ENCODE measurements at places on chromosomes 1 and 21.
A peak's percentile ranks its signal among the peaks of the same experiment; 100 is the strongest.

DNA sequence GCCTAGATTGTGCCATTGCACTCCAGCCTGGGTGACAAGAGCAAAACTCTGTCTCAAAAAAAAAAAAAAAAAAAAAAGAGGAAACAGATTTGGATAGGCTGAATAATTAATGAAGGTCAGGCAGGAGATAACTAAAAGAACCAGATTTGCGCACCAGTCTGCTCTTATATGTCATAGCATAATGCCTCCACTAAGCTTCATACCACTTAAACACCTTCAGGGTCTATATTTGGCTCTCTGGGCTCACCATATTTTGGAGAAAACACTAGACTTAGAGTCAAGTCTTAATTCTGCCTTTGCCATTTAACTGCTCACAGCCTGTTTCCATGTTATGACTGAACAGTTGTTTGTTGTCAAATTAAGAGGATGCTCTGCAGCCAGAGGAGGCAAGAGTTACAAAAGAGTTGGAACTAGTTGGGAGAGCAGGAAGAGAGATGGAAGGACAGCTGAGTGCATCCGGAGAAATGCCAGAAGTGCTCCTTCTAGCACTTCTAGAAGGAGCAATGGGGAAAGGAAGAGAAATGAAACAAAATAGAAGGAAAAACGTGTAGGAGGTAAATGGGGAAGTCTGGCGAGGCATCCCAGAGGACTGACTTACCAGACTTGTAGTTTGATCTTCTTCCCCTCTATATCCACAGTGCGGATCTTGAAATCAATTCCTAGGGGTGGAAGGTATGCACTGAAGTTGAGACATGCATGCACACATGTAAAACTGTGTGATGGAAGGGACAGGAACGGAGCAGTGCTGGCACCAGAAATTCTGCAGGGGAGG is 1.8 kb downstream of the RAB13 start:
- no peak for DNase-seq

- no peak for DNase-seq
Measured at GRCh38 chr1:39411526-39412478, 79.6 kb upstream of the BMP8A start.

GRCh38 chr1:85417017-85417416 is 47.9 kb downstream of the DDAH1 start:
- no peak for DNase-seq

- no peak for DNase-seq
Measured at GRCh38 chr1:226987179-226987536, 47.1 kb downstream of the COQ8A start.

- no peak for DNase-seq
Measured at GRCh38 chr1:89363196-89363595, 663 bp upstream of the GBP6 start.

GRCh38 chr1:235011064-235011598 is 117.5 kb downstream of the TOMM20 start:
- peak; percentile 38 for DNase-seq

- DNase-seq = no peak
Measured at GRCh38 chr1:240173836-240174235, 82.2 kb downstream of the FMN2 start.

Measured in activated CD4-positive, alpha-beta T cell treated with anti-CD3 and anti-CD28 coated beads, Interleukin-2, amount 50 U/mL, for 1 hour (primary cell).